Pulmonary artery endothelial cell (primary cell): ENCODE measurements at places on chromosomes 11 and 22. TPM values are rescaled to one million over a fixed set of nuclear protein-coding genes. Genes with fewer than 3 reads are reported as not detected.

DNA sequence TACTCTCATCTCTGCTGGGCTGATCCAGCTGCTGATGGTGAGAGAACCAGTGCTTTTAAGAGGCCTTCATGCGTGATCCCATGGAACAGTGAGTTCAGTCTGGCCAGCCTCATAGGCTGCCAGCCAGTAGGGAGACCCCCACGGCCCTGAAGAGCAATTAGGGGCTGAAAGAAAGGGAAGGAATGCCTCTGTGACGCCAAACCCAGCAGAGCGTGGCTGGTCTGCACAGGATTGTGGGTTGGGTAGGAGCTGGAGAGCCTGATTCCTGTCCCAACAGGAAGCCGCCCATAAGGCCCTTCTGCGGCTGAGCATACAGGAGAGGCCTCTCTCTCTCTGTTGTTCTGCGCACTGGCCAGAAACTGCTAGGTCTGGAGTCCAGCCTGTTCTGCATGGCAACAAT lies 181.5 kb upstream of the E2F8 start:
- no peak for DNase-seq

- no peak for DNase-seq
Observed at GRCh38 chr11:5592615-5593014, 3.8 kb upstream of the TRIM6 start.

DNA sequence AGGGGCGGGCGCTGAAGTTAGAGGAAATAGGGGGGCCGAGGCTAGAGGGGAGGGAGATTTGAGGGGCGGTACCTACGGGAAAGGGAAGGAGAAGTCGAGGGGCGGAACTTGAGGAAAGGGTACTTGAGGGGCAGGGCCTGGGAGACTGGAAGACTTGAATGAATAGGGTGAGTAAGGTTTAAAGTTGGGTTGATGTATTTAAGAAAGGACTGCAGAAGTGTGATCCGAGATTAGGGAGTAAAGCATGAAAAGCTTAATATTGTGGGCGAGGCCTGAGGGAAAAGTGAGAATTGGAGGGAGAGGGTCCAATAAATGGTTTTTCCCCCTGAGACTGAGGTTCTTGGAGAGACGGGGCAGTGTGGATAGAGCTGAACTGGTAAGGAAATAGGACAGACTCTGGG lies 723 bp downstream of the HSCB start:
- no peak for DNase-seq

- DNase-seq: no peak
Observed at GRCh38 chr11:127226380-127226779, 225.8 kb upstream of the KIRREL3 start.

DNA sequence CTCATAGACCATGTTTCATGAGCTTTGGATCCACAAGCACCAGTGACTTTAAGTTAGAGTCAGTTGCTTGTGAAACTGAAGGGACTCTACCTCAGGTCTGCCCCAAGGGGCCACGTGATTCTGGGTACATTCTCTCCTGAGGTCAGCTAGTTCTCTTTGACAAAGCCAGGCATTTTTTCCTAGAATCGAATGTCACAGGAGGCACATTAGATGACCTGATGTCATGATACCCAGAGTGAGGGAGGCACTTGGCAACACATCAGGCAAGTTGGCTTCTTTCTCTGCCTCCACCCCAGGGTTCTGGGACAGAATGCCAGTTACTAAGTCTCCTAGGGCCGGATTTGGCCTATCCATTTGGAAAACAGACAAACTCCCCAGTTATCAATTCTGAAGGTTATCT lies 93.0 kb downstream of the APIP start:
- no peak for DNase-seq

GRCh38 chr22:24580276-24580675 lies 12.6 kb downstream of the LRRC75B start:
- no peak for DNase-seq

DNA sequence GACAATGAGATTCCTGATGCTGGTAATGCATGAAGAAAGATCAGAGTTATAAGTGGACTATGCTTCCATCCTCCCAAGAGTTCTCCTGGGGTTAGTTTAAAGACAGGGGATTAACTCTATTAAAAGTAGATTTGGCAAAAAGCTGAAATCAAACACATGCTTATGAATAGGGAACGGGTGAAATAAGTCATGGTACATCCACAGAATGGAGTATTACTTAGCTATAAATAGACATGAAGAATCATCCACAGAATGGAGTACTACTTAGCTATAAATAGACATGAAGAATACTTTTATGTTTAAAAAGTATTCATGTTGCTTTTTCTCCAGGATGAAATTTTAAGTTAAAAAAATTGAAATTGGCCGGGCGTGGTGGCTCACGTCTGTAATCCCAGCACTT lies 596.4 kb upstream of the B3GAT1 start:
- no peak for DNase-seq

- DNase-seq: no peak
Observed at GRCh38 chr11:124717786-124718651, 21.7 kb upstream of the NRGN start.

OR4A16 gene
- not detected in 2 replicates for total RNA-seq

C11orf91 gene
- total RNA-seq: 0.13 TPM in 1 of 2 replicates, not detected in the other

SCUBE2 gene
- 0.73 and 0.74 TPM in 2 replicates for total RNA-seq

TMPRSS13 gene
- not detected in 2 replicates for total RNA-seq

APOA4 gene
- total RNA-seq: not detected in 2 replicates

ZNF70 gene
- 2.6 TPM in 2 replicates for total RNA-seq

VSIG2 gene
- 0.26 and 0.42 TPM in 2 replicates for total RNA-seq
